ENCODE measurements at places on chromosomes 7 and 10.

GRCh38 chr10:22795546-22795945, 81.2 kb upstream of the PIP4K2A start:
- DNase-seq = no peak

GRCh38 chr7:142389544-142389943, 131.7 kb upstream of the PRSS58 start:
- DNase-seq = no peak

DNA sequence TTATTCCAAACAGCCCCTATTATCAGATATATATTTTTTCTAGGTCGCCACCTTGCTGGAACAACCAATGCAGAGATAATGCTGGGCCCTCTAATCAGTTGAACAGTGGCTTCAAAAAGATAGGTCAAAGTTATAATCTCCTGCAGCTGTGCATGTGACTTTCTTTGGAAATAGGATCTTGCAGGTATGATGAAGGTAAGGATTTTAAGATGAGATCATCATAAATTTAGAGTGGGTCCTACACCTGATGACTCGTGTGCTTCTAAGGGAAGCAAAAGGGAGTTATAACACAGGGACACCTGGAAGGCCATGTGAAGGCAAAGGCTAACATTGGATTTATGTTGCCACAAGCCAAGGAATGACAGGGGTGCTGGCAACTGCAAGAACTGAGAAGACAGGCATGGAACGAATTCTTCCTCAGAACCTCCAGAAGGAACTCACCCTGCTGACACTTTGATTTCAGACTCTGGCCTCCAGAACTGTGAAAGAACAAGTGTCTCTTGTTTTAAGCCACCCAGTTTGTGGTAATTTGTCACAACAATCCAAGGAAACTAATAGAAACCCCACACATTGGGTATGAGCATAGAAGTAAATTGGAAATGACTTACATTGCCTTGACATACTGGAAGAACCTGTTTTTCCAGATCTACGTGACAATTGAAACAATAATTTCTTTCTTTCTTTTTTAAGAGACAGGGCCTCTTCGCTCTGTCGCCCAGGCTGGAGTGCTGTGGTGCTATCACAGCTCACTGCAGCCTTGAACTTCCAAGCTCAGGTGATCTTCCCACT, 34.4 kb downstream of the CCDC71L start:
- peak; percentile 25 for DNase-seq

GRCh38 chr10:123585477-123586445, 80.4 kb upstream of the GPR26 start:
- no peak for DNase-seq

All from lung (tissue), 17 donors.